Stimulated activated CD8-positive, alpha-beta memory T cell treated with anti-CD3 and anti-CD28 coated beads, Interleukin-4, amount 100 ng/mL, for 4 hours (primary cell): ENCODE measurements at places on chromosomes 6 and 20.

DNA sequence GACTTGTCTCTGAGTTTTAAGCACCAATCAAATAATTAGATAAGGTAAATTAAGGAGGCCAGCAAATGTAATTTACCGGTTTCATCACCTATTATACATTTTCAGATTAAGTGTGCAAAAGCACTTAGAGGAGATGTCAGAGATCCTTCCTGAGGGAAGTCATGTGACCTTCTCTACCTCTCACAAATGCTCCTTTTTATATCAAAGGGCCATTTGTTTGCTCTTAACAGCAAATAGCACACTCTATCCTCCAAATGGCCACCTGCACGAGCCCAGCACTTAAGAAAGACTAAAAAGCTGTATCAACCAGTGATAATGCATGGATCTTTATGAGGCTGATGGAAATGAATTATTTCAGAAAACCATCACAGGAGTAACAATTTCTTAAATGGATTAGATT, 149.4 kb downstream of the ELOVL4 start:
- no peak for DNase-seq

DNA sequence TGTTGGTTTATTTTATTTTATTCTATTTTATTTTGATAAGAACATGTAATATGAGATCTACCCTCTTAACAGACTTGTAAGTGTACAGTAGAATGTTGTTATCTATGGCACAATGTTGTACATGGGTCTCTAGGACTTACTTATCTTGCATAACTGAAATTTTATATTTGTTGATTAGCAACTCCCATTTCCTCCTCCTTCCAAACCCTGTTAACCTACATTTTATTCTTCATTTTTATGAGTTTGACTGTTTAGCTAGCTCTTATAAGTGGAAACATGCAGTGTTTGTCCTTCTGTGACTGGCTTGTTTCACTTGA, 37.9 kb upstream of the BCAS1 start:
- DNase-seq: no peak

- no peak for DNase-seq
Observed at GRCh38 chr6:3405679-3406078, 51.2 kb downstream of the SLC22A23 start.

DNA sequence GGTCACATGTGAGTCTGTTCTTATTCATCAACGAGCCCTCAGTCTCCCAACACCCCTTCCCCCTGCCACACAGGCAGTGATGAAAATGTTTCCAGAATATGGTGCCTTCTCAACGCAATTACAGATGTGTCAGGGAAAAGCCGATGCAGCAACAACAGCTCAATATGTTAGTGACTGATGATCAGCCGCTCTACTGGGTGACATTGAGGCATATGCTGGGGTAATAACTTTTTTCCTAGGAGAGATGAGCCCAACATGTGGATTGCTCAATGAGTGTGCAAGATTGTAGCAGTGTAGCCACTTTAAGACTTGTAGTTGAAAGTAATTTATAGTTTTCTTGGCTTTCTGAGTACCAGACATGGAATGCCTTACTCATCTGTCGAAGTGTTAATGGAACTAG, 49.4 kb downstream of the DTD1 start:
- DNase-seq: no peak

DNA sequence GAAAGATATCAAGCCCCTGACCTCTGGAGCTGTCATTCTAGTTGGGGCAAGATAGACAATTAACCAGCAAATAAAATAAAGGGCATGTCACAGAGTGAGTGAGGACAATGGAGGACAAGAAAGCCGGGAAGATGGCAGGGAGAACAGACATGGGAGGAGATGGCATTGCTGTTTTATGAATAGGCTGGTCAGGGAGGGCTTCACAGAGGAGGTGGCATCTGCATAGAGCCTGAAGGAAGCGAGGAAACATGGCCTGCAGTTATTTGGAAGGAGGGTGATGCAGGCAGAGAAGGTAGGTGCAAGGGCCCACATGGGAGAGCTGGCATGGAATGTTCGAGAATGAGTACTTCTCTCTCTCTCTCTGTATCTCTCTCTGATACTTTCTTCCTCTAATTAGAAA, 63.7 kb downstream of the EFCAB8 start:
- no peak for DNase-seq
